ENCODE measurements at places on chromosomes 3 and 15.

GRCh38 chr15:73233623-73234022 is 135.1 kb downstream of the HCN4 start:
- no peak for DNase-seq

DNA sequence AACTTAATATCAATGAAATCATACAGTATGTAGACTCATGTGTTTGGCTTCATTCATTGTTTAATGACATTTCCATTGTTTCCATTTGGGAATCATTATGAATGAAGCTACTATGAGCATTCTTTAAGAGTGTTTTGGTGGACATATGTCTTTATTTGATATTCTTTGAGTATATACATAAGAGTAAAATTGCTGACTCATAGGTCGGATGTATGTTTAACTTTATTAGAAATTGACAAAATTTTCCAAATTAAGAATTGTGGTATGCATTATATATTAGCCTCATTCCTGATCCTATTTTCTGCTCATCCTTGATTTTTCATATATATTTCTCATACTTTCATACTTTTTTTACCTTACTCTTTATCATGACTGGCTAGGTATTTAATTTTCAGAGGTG is 28.7 kb upstream of the CMC1 start:
- DNase-seq: no peak

DNA sequence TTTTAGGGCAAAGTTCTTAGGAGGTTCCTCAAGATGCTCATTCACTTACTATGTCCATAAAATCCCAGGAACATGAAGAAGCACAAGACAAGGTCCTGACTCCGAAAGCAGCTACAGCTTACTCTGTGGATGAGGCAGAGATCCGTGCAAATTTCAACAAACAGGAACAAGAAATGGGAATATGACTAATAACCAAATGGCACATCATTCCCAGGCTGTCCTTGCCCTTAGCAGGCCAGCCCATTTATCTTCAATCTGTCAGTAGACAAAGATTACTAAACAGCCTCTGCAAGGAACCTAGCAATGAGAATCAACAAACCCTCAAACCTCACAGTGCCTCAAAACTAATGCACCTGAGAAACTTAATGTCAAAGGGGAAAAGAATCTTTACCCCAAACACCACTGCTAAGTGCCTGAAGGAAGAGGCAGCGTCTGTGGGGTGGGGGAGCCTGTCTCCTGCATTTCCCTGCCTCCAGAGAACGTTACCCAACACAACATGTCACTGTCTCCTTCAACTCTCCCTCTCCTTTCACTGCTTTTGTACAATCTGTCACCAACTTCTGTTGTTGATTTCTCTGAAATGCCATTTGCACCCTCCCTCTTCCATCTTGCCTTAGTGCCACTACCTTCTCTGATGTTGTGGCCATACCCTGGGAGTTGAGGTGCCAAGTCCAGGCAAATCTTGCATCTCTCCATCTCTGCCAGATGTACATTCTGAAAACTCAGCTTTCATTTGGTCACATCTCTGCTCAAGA is 4.8 kb downstream of the TNFAIP8L3 start:
- no peak for DNase-seq

GRCh38 chr3:10483686-10484345 is 21.6 kb downstream of the ATP2B2 start:
- DNase-seq: no peak
